ENCODE measurements at places on chromosomes 5 and 9. TPM values are rescaled to one million over a fixed set of nuclear protein-coding genes. Genes with fewer than 3 reads are reported as not detected.

Gene TMC1
- 0.29 TPM for total RNA-seq

Gene SPINK7
- total RNA-seq: not detected

DNA sequence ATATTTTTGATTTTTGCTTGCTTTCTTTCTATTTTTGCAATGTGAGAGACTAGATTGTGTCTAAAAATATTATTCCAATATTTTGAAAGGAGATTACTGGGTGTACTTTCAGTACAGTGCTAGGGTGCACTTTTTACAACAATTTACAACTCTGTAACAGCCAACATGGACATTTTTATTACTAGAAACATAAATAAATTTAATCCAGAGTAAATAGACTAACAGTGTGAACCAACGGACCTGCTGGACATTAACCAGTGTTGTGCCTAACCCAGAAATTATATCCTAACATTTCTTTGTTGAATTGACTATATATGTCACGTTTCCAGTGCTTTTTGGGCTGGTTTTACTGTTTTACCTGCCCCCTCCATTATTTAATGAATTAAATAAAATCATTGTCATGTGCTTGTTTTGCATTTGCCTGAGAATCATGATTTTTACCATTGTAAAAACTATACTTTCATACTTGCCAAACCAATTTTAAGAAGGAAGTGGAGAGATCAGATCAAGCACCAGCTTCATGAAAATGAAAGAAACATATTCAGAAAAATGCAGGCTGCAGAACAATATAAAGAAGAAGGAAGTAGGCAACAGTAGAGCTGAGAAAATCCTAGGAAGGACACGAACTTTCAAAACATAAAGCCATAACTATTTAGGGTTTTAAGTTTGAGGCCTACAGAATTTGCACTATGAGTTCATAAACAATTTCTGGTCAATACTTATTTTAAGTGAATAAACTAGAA is 400.8 kb upstream of the PIK3R1 start:
- no peaks in the 10 kb centered on the region for H3K4me1 ChIP-seq
- no peak overlapping the region for H3K4me3 ChIP-seq
- no peak overlapping the region for H3K27ac ChIP-seq
- no peak for DNase-seq
- no peaks in the 10 kb centered on the region for H3K27me3 ChIP-seq

DNA sequence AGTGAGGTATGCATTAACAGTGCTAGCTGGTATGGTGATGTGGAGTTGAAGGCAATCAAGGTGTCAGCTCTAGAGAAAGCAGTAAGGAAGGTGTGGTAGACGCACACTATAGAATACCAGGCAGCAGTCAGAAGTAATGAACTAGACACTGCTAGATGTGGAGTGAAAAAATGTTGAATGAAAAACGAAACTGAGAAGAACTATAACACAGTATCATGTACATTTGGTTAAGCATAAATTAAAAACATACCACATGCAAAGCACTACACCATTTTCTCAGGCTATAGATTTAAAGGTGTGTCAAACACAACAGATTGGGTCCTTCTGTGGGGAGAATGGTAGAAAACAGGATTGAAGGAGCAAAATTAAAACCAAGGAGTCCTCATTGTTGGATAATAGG is 15.4 kb downstream of the ZNF622 start:
- H3K27me3 ChIP-seq: no peaks in the 10 kb centered on the region
- no peaks in the 10 kb centered on the region for H3K4me1 ChIP-seq
- no peak overlapping the region for H3K27ac ChIP-seq
- DNase-seq: no peak
- peaks cover 24% of the 10 kb centered on the region for H3K36me3 ChIP-seq
- H3K4me3 ChIP-seq: no peak overlapping the region

GRCh38 chr5:14838396-14839319 is 32.9 kb downstream of the ANKH start:
- H3K36me3 ChIP-seq: no peaks in the 10 kb centered on the region
- H3K27me3 ChIP-seq: no peaks in the 10 kb centered on the region
- no peak overlapping the region for H3K4me3 ChIP-seq
- H3K27ac ChIP-seq: no peak overlapping the region

Data from colonic mucosa (tissue), 4 donors.